Neuronal stem cell (in vitro differentiated cells): ENCODE measurements at places on chromosomes 5 and 9.

GRCh38 chr5:94192658-94193391 lies 425.6 kb downstream of the KIAA0825 start:
- no peak for DNase-seq

DNA sequence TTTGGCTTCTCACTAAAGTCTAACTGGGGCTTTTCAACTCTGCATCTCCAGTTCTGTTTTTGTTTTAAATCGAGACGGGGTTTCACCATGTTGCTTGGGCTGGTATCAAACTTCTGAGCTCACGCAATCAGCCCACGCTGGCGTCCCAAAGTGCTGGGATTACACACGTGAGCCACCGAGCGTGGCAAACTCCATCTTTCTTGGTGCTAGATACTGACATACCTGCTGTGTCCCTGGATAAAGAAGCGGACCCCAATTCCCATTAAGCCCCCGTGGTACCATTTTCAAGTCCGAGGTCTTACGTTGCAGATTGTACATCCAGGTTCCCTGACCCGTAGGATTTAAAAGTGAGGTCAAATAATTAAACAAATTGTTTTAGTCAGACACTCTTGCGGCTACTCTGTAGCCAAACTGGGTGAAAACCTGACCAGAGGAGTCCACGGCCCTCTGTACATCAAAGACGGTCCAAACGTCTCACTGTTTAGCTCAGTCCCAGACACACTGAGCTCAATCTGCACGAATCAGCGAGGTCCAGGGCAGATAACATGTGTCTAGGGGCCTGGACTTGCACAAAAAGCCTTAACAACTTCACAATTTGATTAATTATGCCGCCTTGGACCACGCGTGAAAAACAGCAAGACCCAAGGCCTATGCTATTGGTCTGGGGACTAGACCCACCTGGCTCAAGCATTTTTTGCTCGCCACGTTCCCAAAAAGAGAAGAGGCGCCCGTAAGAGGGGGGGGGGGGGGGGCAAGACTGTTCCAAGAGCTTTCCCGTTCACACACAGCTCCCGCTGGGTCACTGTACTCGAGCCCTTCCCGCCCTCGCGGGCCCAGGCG lies 727 bp upstream of the DNAJA1 start:
- no peak for DNase-seq

- DNase-seq: no peak
These were observed 13.8 kb downstream of the PROP1 start for GRCh38 chr5:177982072-177982727.

GRCh38 chr5:96151891-96152290 lies 190.2 kb upstream of the ELL2 start:
- DNase-seq: no peak

GRCh38 chr9:97518166-97518908 lies 16.9 kb downstream of the TMOD1 start:
- no peak for DNase-seq

DNA sequence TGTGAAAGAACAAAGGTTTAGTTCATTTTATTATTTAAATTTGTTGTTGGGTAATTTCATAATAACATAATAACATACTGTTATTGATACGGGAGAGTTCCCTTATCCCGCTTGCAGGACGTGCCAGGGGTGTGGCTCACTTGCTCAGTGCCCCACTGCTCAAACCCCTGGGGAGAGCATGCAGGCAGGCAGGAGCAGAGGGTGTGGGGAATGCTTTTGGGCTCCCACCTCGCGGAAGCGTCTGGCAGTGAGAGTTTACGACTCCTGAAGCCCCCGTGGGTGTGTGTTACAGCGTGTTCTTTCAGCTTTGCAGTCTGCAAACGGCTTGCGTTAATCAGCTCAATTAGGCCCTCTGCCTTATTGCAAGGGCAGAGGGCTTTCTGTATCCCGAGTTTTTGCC lies 675.9 kb downstream of the SEMA5A start:
- no peak for DNase-seq

GRCh38 chr5:163509291-163509951 lies 4.0 kb downstream of the MAT2B start:
- no peak for DNase-seq

DNA sequence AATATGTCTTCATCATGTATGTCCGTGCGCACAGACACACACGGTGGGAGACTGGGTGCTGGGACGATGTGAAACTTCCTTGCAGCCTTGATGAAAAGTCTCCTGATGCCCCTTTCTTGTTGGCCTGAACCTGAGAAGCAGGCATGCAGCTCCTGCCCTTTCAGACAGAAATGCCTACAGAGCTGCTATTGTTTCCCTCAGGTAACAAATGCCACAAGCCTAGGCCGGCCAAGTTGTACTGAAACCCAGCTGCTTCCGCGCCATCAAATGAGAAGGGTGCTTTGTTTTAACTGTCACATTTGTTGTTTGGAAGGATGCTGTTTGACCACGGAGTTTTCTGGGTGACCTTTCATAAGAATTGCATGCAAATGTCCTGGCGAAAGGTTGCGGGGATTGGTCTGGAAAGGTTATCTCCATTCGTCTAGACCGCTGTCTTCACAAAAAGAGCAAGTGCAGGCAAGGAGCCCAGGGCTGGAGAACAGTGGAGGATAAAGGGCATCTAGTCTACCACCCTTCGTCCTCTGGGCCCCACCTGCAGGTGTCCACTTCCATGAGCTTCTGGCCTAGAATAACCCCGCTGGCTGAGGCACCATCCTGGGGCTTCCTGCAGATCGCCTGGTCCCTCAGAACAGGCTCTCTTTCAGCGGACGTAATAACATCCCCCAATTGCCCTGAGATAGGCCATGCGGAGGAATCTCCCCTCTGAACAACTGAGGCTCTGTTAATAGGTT lies 197.2 kb downstream of the SEMA6A start:
- DNase-seq: no peak

- no peak for DNase-seq
These were observed 118.6 kb downstream of the KDM4C start for GRCh38 chr9:6876195-6876894.

- DNase-seq: no peak
These were observed 377.5 kb downstream of the MED10 start for GRCh38 chr5:6000867-6001266.
